ENCODE measurements at places on chromosomes 7 and 10. TPM values are rescaled to one million over a fixed set of nuclear protein-coding genes. Genes with fewer than 3 reads are reported as not detected.

Gene SEMA3A
- total RNA-seq: 2.5 TPM

Gene INHBA
- total RNA-seq: 97.8 TPM

Gene PTPRZ1
- total RNA-seq: under 0.01 TPM

Gene TCERG1L
- total RNA-seq: not detected

Gene KAZALD1
- 30.1 TPM for total RNA-seq

Gene TMEM196
- not detected for total RNA-seq

Gene CALML5
- not detected for total RNA-seq

GRCh38 chr10:34241226-34242000 lies 573.7 kb downstream of the PARD3 start:
- no peak overlapping the region for H3K27ac ChIP-seq
- no peak overlapping the region for H3K4me3 ChIP-seq
- H3K27me3 ChIP-seq: no peaks in the 10 kb centered on the region
- no peaks in the 10 kb centered on the region for H3K4me1 ChIP-seq

DNA sequence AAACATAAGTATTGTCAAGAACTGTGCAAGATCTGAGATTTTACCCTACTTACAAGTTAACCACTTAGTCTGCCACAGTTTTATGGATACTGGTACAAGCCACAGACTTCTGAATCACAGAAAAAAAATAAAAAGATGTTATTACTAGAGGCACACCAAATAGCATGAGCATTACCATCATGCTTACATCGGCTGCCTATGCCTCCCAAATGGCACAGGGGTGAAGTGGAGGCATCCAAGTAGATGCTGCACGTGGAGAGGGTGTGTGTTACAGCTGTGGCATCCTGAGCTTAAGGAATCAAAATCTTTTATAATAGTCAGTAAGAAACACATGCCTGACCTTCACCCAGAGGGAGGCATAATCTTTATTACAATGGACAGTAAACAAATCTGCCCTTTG lies 207.8 kb downstream of the TFEC start:
- no peak overlapping the region for H3K27ac ChIP-seq
- DNase-seq: no peak
- H3K27me3 ChIP-seq: no peaks in the 10 kb centered on the region
- no peak overlapping the region for H3K4me3 ChIP-seq
- no peaks in the 10 kb centered on the region for H3K36me3 ChIP-seq

- H3K27me3 ChIP-seq: peaks cover 3% of the 10 kb centered on the region
- no peaks in the 10 kb centered on the region for H3K4me1 ChIP-seq
- DNase-seq: no peak
- no peaks in the 10 kb centered on the region for H3K36me3 ChIP-seq
Observed at GRCh38 chr10:69464801-69465401, 13.6 kb downstream of the TSPAN15 start.

DNA sequence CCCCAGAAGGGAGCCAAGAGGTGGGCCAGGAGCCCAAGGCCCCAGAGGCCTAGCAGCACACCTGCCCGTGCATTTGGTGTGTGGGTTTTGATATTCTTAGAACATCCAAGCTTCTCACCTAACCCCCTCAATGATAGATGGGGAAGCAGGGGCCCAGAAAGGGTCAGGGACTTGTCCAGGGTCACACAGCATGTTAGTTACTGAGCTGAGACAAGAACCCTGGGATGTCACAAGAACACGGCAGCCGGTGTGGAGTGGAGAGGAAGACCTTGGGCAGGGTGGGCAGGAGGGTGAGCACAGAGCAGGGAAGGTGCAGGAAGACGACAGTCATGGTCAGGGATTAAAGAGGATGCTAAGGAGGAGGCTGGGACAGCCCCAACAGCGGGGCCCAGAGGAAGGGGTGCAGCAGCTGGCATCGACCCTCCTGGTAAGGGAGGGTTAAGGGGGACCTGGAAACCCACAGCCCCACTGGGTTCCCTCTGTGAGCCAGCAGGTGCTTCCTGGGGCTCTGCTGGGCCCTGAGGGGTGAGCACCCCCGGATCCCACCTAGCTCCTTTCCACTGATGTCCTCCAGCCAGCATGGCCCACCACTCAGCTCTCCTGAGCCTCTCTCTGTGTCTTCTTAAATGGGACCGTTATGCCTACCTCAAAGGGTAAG lies 44.4 kb downstream of the UNC5B start:
- no peaks in the 10 kb centered on the region for H3K36me3 ChIP-seq
- H3K27me3 ChIP-seq: no peaks in the 10 kb centered on the region
- no peak overlapping the region for H3K4me3 ChIP-seq
- peaks cover 49% of the 10 kb centered on the region for H3K4me1 ChIP-seq
- no peak overlapping the region for H3K27ac ChIP-seq

DNA sequence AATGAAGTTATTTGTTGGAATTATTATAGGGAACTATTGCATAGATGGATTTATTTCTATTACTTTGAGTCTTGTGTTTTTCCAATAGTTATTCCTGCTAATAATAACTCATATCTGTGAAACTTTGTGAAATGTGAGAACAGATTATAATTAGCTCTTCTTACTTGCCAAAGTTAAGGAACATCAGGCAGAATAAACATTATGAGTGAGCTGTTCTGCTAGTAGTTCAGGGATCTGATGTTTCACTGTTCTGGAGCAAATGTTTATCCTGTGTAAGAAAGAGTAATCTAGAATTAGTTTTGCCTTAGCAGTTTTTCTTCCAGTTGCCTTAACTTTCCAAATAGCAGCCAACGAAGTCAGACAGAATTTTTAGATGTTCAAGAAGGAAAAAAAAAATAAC lies 245.2 kb upstream of the PLXDC2 start:
- no peaks in the 10 kb centered on the region for H3K27me3 ChIP-seq
- H3K36me3 ChIP-seq: no peaks in the 10 kb centered on the region

GRCh38 chr7:66138994-66139752 lies 24.5 kb downstream of the CRCP start:
- no peaks in the 10 kb centered on the region for H3K27me3 ChIP-seq
- H3K27ac ChIP-seq: peak overlapping the region; percentile 24
- no peak overlapping the region for H3K4me3 ChIP-seq
- DNase-seq: peak; percentile 3

DNA sequence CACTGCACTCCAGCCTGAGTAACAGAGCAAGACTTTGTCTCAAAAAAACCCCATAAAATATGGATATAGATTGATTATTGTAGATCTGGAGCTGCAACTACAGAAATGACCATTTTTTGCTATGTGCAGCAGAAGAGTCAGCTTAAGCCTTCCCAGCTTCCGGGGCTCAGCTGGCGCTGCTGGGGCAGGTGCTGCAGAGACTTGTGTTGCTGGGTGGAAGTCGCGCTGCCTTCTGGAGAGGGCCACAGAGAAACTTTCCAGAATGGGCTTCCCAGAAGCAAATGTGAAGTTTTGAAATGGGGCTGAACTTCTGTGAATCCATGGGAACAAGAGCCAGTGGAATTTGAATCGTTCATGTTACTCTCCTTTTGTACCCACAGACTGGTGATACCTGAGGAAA lies 37.3 kb upstream of the RSBN1L start:
- H3K4me3 ChIP-seq: no peak overlapping the region
- H3K4me1 ChIP-seq: no peaks in the 10 kb centered on the region
- H3K36me3 ChIP-seq: peaks cover 24% of the 10 kb centered on the region
- DNase-seq: no peak

GRCh38 chr10:35218339-35218955 lies 91.8 kb downstream of the CREM start:
- H3K27me3 ChIP-seq: no peaks in the 10 kb centered on the region
- H3K36me3 ChIP-seq: no peaks in the 10 kb centered on the region
- H3K4me1 ChIP-seq: peaks cover 2% of the 10 kb centered on the region
- no peak overlapping the region for H3K27ac ChIP-seq
- peak overlapping the region; percentile 46 for H3K4me3 ChIP-seq

- no peak overlapping the region for H3K4me3 ChIP-seq
- H3K27ac ChIP-seq: no peak overlapping the region
- DNase-seq: peak; percentile 99
- H3K36me3 ChIP-seq: peaks cover 15% of the 10 kb centered on the region
Observed at GRCh38 chr7:100472854-100473499, 6.0 kb downstream of the TSC22D4 start.

DNA sequence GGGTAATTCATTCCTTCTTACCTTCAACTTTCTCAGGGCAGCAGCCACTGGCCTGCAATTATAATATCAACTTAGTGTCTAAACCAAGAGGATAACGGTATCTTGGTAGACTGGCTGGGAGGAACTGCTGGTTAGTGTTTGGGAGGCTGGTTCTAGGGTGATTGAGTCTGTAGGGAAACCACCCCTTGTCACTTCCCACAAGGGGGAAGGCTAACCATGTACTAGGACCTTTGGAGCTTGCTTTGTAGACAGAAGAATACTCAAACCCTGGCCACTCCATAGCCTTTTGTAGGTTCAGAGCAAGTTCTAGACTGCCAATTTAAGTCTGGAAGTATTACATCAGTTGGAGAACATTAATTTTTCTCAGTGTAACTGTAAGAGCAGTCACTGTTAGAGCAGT lies 51.3 kb downstream of the NHLRC2 start:
- H3K4me3 ChIP-seq: no peak overlapping the region
- no peaks in the 10 kb centered on the region for H3K4me1 ChIP-seq
- peaks cover 44% of the 10 kb centered on the region for H3K36me3 ChIP-seq
- no peak overlapping the region for H3K27ac ChIP-seq
- no peak for DNase-seq

- DNase-seq: no peak
- no peak overlapping the region for H3K4me3 ChIP-seq
- H3K27ac ChIP-seq: no peak overlapping the region
- H3K27me3 ChIP-seq: no peaks in the 10 kb centered on the region
Observed at GRCh38 chr7:70893971-70894715, 237.8 kb upstream of the GALNT17 start.

- peak; percentile 80 for DNase-seq
- no peak overlapping the region for H3K4me3 ChIP-seq
- H3K27me3 ChIP-seq: no peaks in the 10 kb centered on the region
- H3K27ac ChIP-seq: peak overlapping the region; percentile 31
Observed at GRCh38 chr7:105131033-105131656, 117.1 kb downstream of the KMT2E start.

- peak; percentile 39 for DNase-seq
- peaks cover 21% of the 10 kb centered on the region for H3K4me1 ChIP-seq
- no peaks in the 10 kb centered on the region for H3K36me3 ChIP-seq
- no peaks in the 10 kb centered on the region for H3K27me3 ChIP-seq
- no peak overlapping the region for H3K27ac ChIP-seq
Observed at GRCh38 chr7:44608916-44609648, 2.7 kb downstream of the OGDH start.

- H3K4me3 ChIP-seq: peak overlapping the region; percentile 70
- DNase-seq: no peak
- H3K27me3 ChIP-seq: peaks cover 9% of the 10 kb centered on the region
- H3K4me1 ChIP-seq: peaks cover 4% of the 10 kb centered on the region
Observed at GRCh38 chr7:151275813-151276577, 27.5 kb upstream of the SMARCD3 start.

GRCh38 chr7:134819401-134819800 lies 40.0 kb downstream of the CALD1 start:
- peaks cover 77% of the 10 kb centered on the region for H3K36me3 ChIP-seq
- no peak overlapping the region for H3K4me3 ChIP-seq
- no peaks in the 10 kb centered on the region for H3K27me3 ChIP-seq
- H3K4me1 ChIP-seq: peaks cover 36% of the 10 kb centered on the region
- no peak for DNase-seq

- no peak overlapping the region for H3K4me3 ChIP-seq
- H3K27ac ChIP-seq: no peak overlapping the region
- no peaks in the 10 kb centered on the region for H3K4me1 ChIP-seq
- H3K27me3 ChIP-seq: peaks cover 19% of the 10 kb centered on the region
- DNase-seq: no peak
- H3K36me3 ChIP-seq: no peaks in the 10 kb centered on the region
Observed at GRCh38 chr7:133110312-133110711, 28.4 kb upstream of the CHCHD3 start.

GRCh38 chr10:132708441-132708840 lies 77.5 kb downstream of the NKX6-2 start:
- H3K4me1 ChIP-seq: no peaks in the 10 kb centered on the region
- no peak for DNase-seq
- H3K4me3 ChIP-seq: no peak overlapping the region
- H3K27ac ChIP-seq: no peak overlapping the region

DNA sequence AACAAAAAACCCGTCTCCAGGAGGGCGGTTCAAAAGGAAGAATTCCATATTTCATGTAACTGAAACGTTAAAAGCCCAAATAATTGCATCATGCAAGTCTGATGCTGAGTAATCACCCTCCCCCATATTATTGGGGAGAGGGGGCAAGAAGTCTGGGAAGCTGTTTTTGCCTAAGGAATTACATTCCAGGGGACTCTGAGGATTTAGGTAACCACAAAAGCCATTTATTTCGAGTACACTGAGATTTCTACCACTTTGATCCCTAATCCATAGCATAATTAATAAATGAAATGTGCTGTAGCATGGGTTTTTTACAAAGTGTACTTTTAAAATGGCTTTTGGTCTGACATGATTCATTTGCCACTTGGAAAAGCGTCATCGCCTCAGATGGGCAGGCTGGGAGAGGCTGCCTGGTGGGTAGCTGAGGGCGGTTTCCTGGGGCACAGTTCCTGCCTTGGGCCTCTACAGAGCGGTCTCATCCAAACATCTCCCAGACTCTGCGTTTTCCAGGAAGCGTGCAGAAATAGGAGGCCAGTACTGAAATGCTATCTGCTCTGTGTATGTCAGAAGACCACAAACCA lies 106.5 kb downstream of the TCF7L2 start:
- peak overlapping the region; percentile 35 for H3K4me3 ChIP-seq
- DNase-seq: no peak

GRCh38 chr7:40380111-40380510 lies 245.3 kb downstream of the SUGCT start:
- H3K4me3 ChIP-seq: no peak overlapping the region
- DNase-seq: no peak
- no peak overlapping the region for H3K27ac ChIP-seq
- no peaks in the 10 kb centered on the region for H3K27me3 ChIP-seq

DNA sequence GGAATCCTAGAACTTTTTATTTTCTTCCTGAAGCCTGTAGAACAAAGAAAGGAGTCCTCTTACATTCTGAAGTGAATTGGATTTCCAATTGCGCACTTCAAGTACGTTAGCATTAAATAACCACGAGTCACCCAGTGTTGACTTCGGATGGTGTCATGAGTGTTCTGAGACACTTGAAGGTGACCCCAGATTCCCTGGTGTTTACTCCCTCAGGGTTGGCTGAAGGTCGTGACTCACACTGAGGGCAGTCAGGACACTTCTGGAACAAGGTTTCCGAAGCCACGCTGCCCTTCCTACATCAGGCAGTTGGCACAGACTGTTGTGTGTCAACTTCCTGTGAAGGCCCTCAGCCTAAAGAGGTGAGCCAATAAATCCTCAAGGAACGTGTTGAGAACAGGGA lies 186.6 kb upstream of the CELF2 start:
- peaks cover 27% of the 10 kb centered on the region for H3K4me1 ChIP-seq
- H3K27me3 ChIP-seq: no peaks in the 10 kb centered on the region
- peak; percentile 71 for DNase-seq
- H3K4me3 ChIP-seq: peak overlapping the region; percentile 23
- H3K27ac ChIP-seq: peak overlapping the region; percentile 99
- H3K36me3 ChIP-seq: no peaks in the 10 kb centered on the region

DNA sequence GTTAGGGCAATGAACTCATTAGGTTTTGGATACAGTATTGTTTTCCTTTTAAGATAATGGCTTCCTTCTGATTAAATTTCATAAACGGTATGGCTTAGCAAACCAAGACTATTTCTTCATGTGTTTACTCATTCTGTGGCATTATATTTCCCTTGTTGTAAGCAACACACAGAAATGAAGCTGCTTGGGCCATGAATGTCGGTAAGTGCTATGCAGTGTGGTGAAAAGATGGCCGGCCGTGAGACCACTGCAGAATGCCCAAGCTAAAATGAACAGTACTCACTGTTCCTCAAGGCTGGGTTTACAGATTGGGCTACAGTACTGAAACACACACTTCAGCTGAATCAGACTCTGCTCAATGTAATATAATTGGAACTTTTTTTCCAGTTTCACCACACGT lies 8.1 kb downstream of the APBB1IP start:
- DNase-seq: no peak
- H3K4me1 ChIP-seq: peaks cover 11% of the 10 kb centered on the region
- H3K27me3 ChIP-seq: no peaks in the 10 kb centered on the region
- no peak overlapping the region for H3K27ac ChIP-seq
- H3K36me3 ChIP-seq: no peaks in the 10 kb centered on the region

Measured in osteoblast (primary cell).